ENCODE measurements at places on chromosomes 1 and 21.
A peak's percentile ranks its signal among the peaks of the same experiment; 100 is the strongest.

GRCh38 chr1:35958558-35958957 lies 27.7 kb downstream of the AGO3 start:
- no peak for DNase-seq
- peaks cover 8% of the 10 kb centered on the region for H3K36me3 ChIP-seq
- H3K27ac ChIP-seq: no peak overlapping the region
- no peaks in the 10 kb centered on the region for H3K27me3 ChIP-seq
- H3K4me3 ChIP-seq: no peak overlapping the region

DNA sequence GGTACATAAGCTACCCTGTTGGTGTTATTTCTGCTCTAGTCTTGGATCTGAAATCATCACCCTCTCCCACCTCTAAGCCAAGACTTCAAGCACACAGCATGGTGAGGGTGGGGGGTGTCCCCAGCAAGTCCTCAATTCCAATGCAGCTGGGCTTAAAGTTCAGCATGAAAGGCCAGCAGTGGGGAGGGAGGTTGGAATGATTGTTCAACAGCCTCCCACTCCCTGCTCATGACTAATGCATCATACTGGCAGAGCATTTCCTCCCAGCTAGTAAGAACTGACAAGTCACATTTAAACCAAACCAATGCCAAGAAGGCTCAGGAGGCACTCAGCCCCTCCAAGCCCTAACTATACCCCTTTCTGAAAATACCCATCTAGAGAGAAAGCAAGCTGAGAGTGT lies 50.1 kb downstream of the TIAM1 start:
- no peaks in the 10 kb centered on the region for H3K36me3 ChIP-seq
- H3K27me3 ChIP-seq: no peaks in the 10 kb centered on the region
- no peak for DNase-seq

DNA sequence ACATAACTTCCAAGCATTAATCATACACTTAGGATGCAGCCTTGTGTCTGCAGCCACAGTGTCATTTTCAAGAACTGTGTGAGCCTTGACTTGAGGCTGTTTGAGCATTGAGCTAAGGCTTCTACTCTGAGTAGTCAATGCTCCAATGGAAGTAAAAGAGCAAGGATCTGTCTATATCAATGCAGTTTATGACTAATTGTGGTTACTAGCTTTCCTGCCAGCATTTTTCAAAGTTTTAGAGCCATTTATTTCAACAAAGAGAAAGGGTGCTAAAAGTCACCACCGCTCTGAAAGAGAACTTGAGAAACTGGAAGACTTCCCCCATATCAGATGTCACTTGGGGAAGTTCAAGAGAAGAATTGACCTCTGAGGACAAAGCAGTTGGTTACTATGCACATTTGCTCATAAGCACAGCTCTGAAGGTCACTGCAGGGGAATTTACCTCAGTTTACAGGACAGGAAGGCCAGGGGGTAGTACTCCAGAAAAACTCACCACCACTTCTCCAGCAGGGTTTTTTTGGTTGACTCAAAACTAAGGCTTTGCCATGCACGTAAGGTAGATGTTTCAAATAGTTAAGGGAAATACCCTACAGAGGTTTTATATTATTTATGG lies 24.5 kb upstream of the RGS1 start:
- H3K4me1 ChIP-seq: no peaks in the 10 kb centered on the region
- no peaks in the 10 kb centered on the region for H3K36me3 ChIP-seq
- H3K27ac ChIP-seq: no peak overlapping the region
- DNase-seq: no peak
- no peak overlapping the region for H3K4me3 ChIP-seq
- no peaks in the 10 kb centered on the region for H3K27me3 ChIP-seq

DNA sequence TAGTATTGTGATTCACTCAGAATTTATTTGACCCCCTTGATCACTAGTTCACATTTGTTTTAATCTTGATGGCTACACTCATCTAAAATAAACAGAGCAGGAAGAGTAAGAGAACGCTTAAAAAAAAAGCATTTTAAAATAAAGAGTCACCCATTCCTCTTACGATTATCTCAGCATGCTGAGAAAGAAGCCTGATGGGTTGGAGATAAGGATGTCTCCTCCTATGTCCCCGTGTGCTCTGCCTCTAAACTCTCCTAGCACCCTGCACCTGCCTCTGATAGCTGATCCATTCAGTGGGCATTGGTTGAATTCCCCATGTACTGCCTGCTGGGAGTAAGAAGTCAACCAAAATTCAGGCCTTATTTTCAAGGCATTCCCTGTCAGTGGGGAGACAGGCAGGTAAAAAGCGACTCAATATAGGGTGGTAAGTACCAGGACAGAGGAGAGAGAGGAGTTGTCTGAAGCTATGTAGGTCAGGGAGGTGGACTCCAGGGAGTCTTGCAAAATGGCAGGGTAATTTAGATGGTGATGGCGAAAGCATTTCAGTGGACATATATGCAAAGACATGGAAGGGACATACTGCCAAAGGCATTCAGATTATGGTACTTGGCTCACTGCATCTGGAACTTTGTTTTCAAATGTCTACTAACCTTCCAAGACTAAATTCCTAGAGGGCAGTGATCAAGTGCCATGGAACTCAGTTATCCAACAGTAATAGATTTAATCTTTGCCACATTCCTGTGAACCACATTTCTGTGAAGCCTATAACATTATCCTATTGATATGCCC lies 18.4 kb downstream of the ELAVL4 start:
- no peaks in the 10 kb centered on the region for H3K36me3 ChIP-seq
- H3K4me3 ChIP-seq: no peak overlapping the region
- no peaks in the 10 kb centered on the region for H3K27me3 ChIP-seq
- no peaks in the 10 kb centered on the region for H3K4me1 ChIP-seq
- no peak for DNase-seq

- H3K27ac ChIP-seq: no peak overlapping the region
- peaks cover 2% of the 10 kb centered on the region for H3K27me3 ChIP-seq
- no peak overlapping the region for H3K4me3 ChIP-seq
- DNase-seq: no peak
These were observed 2.6 kb upstream of the PDC start for GRCh38 chr1:186463511-186463910.

DNA sequence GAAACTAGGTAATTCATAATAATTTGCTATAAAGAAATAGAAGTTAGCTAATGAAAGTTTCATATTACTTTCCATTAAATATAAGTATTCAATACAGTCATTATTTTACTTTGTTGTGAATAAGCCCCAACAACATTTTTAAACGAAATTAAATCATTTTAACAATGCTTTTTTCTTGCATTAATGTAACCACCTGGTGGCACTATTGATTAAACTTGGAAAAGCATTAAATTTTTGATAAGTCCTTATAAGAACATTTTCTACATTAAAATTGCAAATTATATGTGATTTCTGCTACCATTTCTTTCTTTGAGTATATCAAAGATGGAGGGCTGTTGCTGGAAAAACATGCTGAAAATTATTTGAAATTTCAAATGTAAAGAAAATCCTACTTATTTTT lies 918.8 kb upstream of the TMPRSS15 start:
- H3K4me1 ChIP-seq: no peaks in the 10 kb centered on the region
- H3K27me3 ChIP-seq: no peaks in the 10 kb centered on the region
- DNase-seq: no peak
- H3K36me3 ChIP-seq: no peaks in the 10 kb centered on the region
- no peak overlapping the region for H3K4me3 ChIP-seq
- no peak overlapping the region for H3K27ac ChIP-seq

GRCh38 chr1:83999316-83999819 lies 436 bp upstream of the TTLL7 start:
- H3K27me3 ChIP-seq: peaks cover 50% of the 10 kb centered on the region
- H3K4me3 ChIP-seq: peak overlapping the region; percentile 79
- no peaks in the 10 kb centered on the region for H3K36me3 ChIP-seq

DNA sequence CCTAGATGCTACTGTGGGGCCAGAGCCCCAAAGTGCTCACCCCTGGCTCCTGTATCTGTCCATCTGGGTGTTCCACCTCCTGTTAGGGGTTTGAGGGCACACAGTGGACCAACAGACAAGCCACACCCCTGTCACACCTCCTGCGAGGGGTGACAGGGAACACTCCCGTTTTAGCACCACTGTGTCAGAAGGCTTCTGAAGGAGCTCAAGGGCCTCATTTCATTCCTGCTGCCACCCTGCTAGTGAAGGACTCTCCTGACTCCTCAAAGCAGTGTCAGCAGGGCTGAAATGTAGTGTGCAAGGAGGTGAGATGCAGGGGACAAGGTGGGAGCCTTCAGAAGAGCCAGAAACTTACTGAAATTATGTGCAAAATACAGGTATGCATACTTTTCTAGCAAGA lies 174.6 kb downstream of the GPATCH2 start:
- no peak for DNase-seq
- peaks cover 4% of the 10 kb centered on the region for H3K36me3 ChIP-seq
- H3K4me1 ChIP-seq: peaks cover 4% of the 10 kb centered on the region
- H3K27me3 ChIP-seq: no peaks in the 10 kb centered on the region

Data from large intestine (tissue), 12 donors.